ENCODE measurements at places on chromosomes 2 and 18. TPM values are rescaled to one million over a fixed set of nuclear protein-coding genes. Genes with fewer than 3 reads are reported as not detected.

Gene PPP1CB
- 263 TPM for total RNA-seq

Gene DSG1
- 0.05 TPM for total RNA-seq

Gene KCNE4
- 0.34 TPM for total RNA-seq

Gene OXER1
- total RNA-seq = 0.43 TPM

Gene HOXD3
- total RNA-seq = not detected

Gene MC2R
- not detected for total RNA-seq

Gene GDF7
- 1.9 TPM for total RNA-seq

Gene EHBP1
- 44.1 TPM for total RNA-seq

Gene GTF3C2
- 61.3 TPM for total RNA-seq

Gene RNF125
- 1.9 TPM for total RNA-seq

Gene RAD51AP2
- 0.10 TPM for total RNA-seq

Gene DYSF
- 140 TPM for total RNA-seq

Gene SH3RF3
- 7.3 TPM for total RNA-seq

Gene SPDYA
- total RNA-seq = 1.3 TPM

Gene C2orf78
- total RNA-seq = not detected

Gene GRB14
- 8.6 TPM for total RNA-seq

Gene MATN3
- 13.3 TPM for total RNA-seq

Gene AKAIN1
- total RNA-seq = not detected

Gene ANKRD62
- not detected for total RNA-seq

Gene RGPD5
- total RNA-seq = 34.7 TPM

Gene TUBB8B
- total RNA-seq = not detected

Gene RGPD3
- total RNA-seq = 0.10 TPM

Gene MOCOS
- 1.9 TPM for total RNA-seq

Gene OBSL1
- total RNA-seq = 88.1 TPM

Gene SATB2
- total RNA-seq = 11.6 TPM

Gene SGPP2
- total RNA-seq = 0.20 TPM

Gene SUMO1
- 141 TPM for total RNA-seq

Gene STRN
- total RNA-seq = 24.2 TPM

Gene LCT
- total RNA-seq = not detected

Gene ADD2
- total RNA-seq = 4.8 TPM

Gene CIB4
- total RNA-seq = not detected

Gene SH2D6
- 0.64 TPM for total RNA-seq

Gene ABCG5
- not detected for total RNA-seq

Gene TRAK2
- 38.8 TPM for total RNA-seq

Gene AAK1
- 110 TPM for total RNA-seq

Gene CCDC178
- not detected for total RNA-seq

Gene PAIP2B
- total RNA-seq = 1.7 TPM

Gene PMAIP1
- total RNA-seq = 98.1 TPM

Gene GALR1
- not detected for total RNA-seq

Gene ASB18
- total RNA-seq = not detected

Gene ASTL
- not detected for total RNA-seq

Gene TAF4B
- total RNA-seq = 3.0 TPM

Gene GPR148
- total RNA-seq = not detected

Gene TUBA3E
- not detected for total RNA-seq

Gene SLC30A3
- total RNA-seq = 0.16 TPM

Gene TMEM178A
- 28.7 TPM for total RNA-seq

Gene CTNNA2
- 4.3 TPM for total RNA-seq

Gene UGT1A8
- total RNA-seq = not detected

Gene HTR2B
- total RNA-seq = not detected

Gene GAL3ST2
- not detected for total RNA-seq

Gene PER2
- total RNA-seq = 2.0 TPM

Gene M1AP
- total RNA-seq = 0.20 TPM

Gene POTEJ
- total RNA-seq = not detected

Measured in astrocyte (in vitro differentiated cells and primary cell).